ENCODE measurements at places on chromosomes 1 and 21.
A peak's percentile ranks its signal among the peaks of the same experiment; 100 is the strongest.

DNA sequence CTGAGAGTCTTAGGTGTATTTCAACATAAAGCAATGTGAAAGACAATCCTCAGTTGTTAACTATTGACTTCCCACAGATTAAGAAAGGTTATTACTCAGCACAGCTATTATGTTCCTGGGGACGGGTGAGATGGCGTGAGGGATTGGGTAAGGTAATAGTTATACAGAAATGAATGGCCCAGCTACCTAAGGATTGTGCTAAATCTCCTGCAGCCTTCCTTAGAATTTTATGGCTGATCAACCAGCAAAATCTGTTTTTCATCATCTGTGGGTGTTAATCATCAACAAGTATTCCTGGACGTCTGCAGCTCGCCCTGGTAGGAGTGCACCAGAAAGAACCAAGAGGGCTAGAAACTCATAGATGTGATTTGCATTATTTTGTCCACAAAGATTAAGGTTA, 146.0 kb upstream of the IVNS1ABP start:
- no peak for DNase-seq
- H3K4me1 ChIP-seq, result no peaks in the 10 kb centered on the region
- H3K36me3 ChIP-seq, result no peaks in the 10 kb centered on the region
- H3K27ac ChIP-seq, result no peak overlapping the region
- no peaks in the 10 kb centered on the region for H3K27me3 ChIP-seq

- no peaks in the 10 kb centered on the region for H3K27me3 ChIP-seq
- H3K36me3 ChIP-seq, result no peaks in the 10 kb centered on the region
- DNase-seq, result no peak
- no peak overlapping the region for H3K4me3 ChIP-seq
- no peaks in the 10 kb centered on the region for H3K4me1 ChIP-seq
These were observed 92.3 kb upstream of the NBPF6 start for GRCh38 chr1:108357802-108358201.

GRCh38 chr21:28627691-28628090, 365.0 kb downstream of the LTN1 start:
- no peak overlapping the region for H3K4me3 ChIP-seq
- H3K27ac ChIP-seq, result no peak overlapping the region
- H3K36me3 ChIP-seq, result no peaks in the 10 kb centered on the region
- H3K27me3 ChIP-seq, result no peaks in the 10 kb centered on the region
- no peaks in the 10 kb centered on the region for H3K4me1 ChIP-seq

DNA sequence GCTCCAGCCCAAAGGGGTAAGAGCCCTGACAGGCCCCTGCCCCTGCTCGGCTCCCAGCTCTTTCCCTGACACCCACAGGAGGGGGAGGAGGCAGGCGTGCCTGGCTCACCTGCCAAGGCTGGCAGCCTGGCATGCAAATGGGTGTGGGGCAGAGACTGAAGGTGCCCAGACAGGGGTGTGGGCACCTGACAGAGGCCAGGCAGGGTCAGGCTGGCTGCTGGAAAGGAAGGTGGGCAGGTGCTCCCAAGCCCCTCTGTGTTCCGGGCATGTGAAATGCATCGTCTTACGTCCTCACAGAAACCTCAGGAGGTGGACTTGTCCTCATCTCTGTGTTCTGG, 19.4 kb upstream of the CASZ1 start:
- H3K4me3 ChIP-seq, result no peak overlapping the region
- H3K27me3 ChIP-seq, result no peaks in the 10 kb centered on the region
- H3K36me3 ChIP-seq, result no peaks in the 10 kb centered on the region
- H3K27ac ChIP-seq, result peak overlapping the region; percentile 40
- peaks cover 40% of the 10 kb centered on the region for H3K4me1 ChIP-seq

- no peaks in the 10 kb centered on the region for H3K36me3 ChIP-seq
- no peak overlapping the region for H3K27ac ChIP-seq
- H3K4me3 ChIP-seq, result no peak overlapping the region
- no peak for DNase-seq
These were observed 10.4 kb upstream of the FOXE3 start for GRCh38 chr1:47405697-47406096.

GRCh38 chr1:226782845-226783601, 43.9 kb upstream of the ITPKB start:
- no peak overlapping the region for H3K4me3 ChIP-seq
- no peaks in the 10 kb centered on the region for H3K36me3 ChIP-seq
- H3K4me1 ChIP-seq, result no peaks in the 10 kb centered on the region
- H3K27ac ChIP-seq, result no peak overlapping the region

GRCh38 chr1:201734786-201735185, 94.2 kb upstream of the IPO9 start:
- H3K27ac ChIP-seq, result no peak overlapping the region
- DNase-seq, result no peak
- no peaks in the 10 kb centered on the region for H3K4me1 ChIP-seq
- no peaks in the 10 kb centered on the region for H3K36me3 ChIP-seq
- no peaks in the 10 kb centered on the region for H3K27me3 ChIP-seq

All from Peyer's patch (tissue), 4 donors.